ENCODE measurements at places on chromosomes 5 and 9. TPM values are rescaled to one million over a fixed set of nuclear protein-coding genes. Genes with fewer than 3 reads are reported as not detected.

NEURL1B gene
- total RNA-seq, result 21.6 TPM

GPRIN1 gene
- 24.8 TPM for total RNA-seq

SVEP1 gene
- total RNA-seq, result 27.3 TPM

PCDH1 gene
- total RNA-seq, result 23.0 TPM
